ENCODE measurements at places on chromosomes 5 and 9. TPM values are rescaled to one million over a fixed set of nuclear protein-coding genes. Genes with fewer than 3 reads are reported as not detected.

- peak; percentile 82 for DNase-seq
Observed at GRCh38 chr5:129904667-129905472, 605 bp downstream of the CHSY3 start.

DNA sequence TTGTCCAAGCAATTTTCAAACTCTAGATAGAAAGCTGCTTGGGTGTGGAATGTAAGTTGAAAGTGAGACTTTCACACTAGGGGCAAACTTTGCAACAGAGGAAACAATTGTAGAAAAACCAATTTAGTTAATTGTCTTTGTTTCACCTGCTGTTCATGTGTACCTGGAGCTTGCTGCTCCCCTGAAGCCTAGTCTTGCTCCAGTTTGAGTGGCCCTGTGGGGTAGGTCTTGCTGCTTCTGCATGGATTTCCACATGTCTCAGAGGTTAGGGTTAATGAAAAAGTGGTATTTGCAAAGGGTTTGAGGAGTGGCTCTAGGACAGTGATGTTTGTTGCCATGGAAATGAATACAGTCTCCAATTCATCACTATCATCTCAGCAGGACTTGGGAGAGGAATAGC lies 182.2 kb downstream of the FSTL4 start:
- no peak for DNase-seq

DNA sequence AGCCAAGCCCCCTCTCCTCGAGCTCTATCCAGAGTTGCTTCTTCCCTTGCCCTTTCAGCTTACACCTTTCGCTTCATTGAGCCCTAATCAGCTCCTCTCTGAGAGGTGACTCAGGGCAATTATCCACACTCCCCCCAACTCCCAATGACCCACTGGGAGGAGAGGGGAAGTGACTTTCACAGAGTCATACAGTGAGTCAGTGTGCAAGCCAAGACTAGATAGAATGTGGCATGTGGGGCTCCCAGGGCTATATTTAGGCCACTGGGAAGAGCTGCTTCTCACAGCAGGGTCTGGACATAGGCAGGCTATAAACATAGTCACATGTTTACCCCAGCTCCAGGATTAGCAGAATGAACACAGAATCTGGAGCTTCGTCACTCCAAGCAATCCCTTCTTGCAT lies 57.4 kb downstream of the NRG2 start:
- no peak for DNase-seq

Gene TAF11L10
- not detected for polyA plus RNA-seq

- no peak for DNase-seq
Observed at GRCh38 chr5:124194282-124194681, 552.2 kb downstream of the ZNF608 start.

DNA sequence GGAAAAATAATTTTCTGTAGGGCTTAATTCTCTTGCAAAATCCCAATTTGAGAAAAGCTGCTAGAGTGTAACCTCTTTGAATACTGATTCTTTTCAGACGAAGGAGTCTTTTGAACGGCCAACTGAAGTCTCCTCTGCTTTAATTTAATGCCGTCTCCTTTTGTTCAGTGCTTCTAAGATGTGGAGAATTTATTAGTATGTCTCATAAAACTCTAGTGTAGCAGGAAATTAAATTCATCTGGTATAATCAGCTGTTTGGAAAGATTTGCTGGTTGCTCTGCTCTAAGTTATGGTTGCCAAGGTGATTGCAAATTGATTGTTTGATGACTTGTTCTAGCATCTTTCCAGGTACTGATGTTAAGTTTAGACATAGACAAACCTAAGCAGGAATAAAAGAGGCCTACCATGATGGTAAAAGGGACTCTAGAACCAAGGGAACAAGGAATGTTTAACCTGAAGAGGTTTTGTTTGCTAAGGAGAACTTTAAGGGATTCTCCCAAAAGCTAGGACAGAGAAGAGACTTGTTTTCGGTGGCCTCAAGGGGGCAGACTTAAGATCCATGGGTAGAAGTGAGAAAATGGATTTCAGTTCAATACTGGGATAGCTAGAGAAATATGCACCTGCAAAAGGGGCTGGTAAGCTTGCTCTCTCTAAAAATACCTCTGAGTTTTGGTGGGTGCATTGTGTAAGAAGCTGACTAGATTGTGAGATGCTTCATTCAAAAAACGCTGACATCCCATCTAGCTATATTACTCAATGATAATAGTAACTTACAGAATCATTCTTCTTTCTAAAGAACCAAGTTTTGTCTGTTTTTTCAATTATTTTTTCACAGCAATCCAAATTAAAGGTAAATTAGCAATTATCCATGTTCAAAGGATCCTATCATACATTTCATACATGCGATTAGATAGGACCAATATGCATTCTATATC lies 5.7 kb upstream of the ADRB2 start:
- DNase-seq, result no peak

Gene TRAF1
- 3.6 TPM for polyA plus RNA-seq

DNA sequence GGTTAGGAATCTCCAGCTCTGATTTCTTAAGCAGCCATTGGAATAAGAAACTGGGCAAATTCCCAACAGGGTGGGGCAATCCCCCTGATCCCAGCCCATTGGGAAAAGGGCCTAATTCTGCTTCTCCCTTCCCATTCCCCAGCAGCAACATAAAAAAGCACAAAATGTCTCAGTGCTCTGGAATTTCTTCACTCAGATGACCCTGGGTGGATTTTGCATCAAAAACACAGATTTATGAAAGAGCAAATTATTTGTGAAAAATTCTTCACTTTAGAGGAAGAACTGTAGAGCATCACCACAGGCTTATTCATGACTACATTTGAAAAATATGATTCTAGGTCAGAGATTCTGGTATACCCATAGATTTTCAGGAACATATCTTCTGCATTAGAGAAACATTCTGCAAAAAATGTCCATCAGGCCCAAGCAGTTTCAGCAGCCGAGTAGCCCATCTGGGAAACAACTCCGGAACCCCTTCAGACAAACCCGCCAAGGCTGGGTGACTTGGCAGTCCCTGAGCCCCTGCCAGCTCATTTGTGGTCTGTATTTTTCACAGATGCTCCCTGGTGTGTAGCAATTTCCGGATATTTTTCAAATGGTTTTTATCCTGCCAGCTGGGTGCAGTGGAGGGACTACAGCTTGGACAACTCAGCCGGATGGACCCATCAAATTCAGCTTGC lies 102.1 kb upstream of the RANBP3L start:
- no peak for DNase-seq

GRCh38 chr9:92180669-92181181 lies 65.5 kb upstream of the SPTLC1 start:
- peak; percentile 59 for DNase-seq

GRCh38 chr5:174997688-174998087 lies 273.3 kb downstream of the MSX2 start:
- DNase-seq, result no peak

DNA sequence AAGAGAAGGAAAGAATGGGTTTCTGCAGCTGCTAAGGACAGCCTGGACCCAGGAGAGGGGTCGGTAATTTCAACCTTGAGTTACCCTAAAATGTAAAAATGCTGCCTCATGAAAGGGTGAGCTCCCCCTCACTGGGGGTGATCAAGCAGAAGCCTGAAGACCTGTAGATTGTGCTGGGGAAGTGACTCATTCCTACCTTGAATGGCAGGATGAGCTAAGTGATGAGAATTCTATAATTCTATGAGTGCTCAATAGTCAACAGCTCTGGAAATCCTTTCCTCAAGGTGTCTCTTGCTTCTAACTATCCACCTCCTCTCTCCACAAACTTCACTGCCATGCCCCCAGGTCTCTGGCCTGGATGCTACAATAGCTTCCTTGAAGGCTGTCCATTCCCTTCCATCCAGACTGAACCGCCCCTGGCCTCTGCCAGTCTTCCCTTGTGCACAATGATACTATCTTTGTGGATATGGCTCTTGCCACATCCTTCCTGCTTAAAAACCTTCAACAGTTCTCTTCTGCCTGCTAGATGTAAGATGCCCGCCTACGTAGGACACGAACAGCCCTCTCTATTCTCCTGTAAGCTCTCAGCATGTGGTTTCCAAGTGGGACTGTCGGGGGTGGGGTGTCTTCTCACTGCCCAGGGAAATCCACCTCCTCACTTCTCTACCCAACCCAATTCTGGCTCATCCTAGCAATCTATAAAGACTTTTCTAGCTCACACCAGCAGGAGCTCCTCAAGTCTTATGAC lies 50.6 kb downstream of the PTPN3 start:
- no peak for DNase-seq

DNA sequence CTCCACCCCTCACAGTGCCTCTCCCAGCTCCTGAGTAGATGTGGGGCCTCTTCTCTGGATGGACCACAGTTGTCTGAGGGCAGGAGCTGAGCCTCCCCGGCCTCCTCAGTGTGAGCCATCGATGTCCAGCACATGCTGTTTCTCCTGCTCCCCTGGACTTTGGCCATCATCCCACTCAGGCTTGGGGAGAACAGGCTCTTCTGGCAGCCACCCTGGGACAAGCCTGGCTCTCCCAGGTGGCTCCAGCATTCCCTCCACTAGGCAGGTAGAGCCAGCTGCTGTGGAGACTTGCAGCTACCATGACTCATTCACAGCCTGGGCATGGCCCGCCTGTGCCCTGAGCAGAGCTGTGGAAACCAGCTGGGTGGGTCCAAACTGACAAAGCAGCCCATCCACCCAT lies 77.0 kb downstream of the CSNK1A1 start:
- DNase-seq, result no peak

DNA sequence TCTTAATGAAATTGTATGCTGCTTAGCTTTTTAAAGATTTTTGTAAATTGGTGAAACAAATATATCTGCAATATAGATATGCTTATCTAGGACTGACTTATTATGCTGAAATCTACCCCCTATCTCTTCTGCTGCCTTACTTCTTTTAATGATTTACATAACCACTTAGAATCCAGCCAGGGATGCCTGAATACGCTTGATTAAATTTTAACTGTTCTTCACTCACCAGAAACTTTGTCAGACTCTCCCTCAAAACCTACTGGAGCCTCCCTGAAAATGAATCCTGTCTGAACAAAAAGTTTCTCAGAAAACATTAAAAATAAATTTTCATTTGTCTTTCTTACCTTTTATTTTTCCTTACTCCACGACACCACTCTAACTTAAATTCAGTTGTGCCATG lies 111.7 kb downstream of the ST8SIA4 start:
- no peak for DNase-seq

DNA sequence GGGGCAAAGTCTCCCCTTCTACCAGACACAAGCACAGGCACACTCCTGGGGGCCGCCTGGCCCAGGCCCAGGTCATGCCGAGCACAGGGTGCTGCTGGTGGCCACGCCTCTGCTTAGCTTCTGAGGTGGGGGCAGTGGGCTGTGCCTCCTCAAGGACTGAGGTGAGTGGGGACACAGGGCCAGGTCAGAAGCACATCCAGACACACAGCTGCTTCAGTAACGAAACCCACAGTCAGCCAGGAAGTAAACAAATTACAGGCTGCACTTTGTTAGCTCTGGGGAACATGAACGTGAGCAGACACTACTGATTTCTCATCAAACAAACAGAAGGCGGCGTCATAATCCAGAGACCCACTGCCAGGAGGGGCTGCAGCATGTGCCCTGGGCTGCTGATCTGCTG lies 192.4 kb downstream of the HSPA4 start:
- DNase-seq, result no peak

- DNase-seq, result no peak
Observed at GRCh38 chr5:3122216-3122615, 370.7 kb upstream of the IRX2 start.

- DNase-seq, result peak; percentile 75
Observed at GRCh38 chr5:135332519-135333150, 66.4 kb downstream of the MACROH2A1 start.

DNA sequence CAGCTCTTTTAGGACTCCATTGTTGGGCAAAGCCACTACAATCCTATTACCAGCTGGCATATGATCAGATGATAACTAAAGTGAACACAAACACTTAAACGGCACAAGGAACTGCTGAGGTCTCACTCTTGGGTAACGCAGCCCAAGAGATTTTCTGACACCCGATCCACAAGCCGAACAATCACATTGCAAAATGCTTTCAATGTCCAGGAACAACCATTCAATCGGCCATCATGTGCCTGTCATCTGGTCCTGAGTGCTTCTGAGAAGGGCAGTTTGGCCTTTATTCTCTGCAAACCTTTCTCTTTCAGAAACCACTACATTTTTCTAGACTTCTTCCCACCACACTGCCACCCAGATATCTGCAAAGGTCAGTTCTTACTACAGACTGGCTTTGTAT lies 283.1 kb downstream of the GLIS3 start:
- DNase-seq, result no peak

Gene FGF10
- 6.4 TPM for polyA plus RNA-seq

Gene CTXN3
- 1.2 TPM for polyA plus RNA-seq

DNA sequence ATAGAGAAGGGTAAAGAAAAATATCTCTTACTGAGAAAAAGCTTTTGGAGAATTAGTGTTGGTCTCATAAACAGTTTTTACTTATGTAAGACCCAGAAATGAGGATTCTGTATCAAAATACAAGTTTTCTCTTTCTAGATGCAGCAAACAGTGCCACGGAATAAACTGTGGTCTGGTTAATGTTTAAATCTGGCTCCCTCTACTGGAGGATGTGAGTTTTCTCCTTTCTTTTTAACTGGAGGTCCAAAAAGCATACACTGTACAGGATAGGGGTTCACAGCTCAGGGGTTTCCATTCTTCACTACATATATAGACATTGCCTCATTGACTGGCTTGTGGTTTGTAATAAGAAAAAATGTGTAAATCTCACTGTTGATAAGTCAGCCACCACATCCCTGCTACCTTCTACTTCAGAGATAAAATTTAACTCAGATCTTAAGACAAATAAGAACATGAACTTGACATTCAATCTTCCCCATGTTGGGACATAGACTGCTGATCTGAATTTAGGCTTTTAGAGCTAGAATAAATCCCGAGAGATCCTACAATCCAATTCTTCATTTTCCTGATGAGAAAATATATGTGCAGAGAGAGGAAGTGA lies 98.9 kb downstream of the CFAP95 start:
- DNase-seq, result peak; percentile 63

GRCh38 chr5:173583346-173583745 lies 33.1 kb downstream of the BOD1 start:
- DNase-seq, result peak; percentile 73

- DNase-seq, result peak; percentile 73
Observed at GRCh38 chr5:16936150-16936988, at the start of gene MYO10. Gene MYO10, minus strand, starts transcription at chr5:16936288. Its CDS starts 480 bp downstream, at chr5:16935808.

Gene IFNA13
- not detected for polyA plus RNA-seq

DNA sequence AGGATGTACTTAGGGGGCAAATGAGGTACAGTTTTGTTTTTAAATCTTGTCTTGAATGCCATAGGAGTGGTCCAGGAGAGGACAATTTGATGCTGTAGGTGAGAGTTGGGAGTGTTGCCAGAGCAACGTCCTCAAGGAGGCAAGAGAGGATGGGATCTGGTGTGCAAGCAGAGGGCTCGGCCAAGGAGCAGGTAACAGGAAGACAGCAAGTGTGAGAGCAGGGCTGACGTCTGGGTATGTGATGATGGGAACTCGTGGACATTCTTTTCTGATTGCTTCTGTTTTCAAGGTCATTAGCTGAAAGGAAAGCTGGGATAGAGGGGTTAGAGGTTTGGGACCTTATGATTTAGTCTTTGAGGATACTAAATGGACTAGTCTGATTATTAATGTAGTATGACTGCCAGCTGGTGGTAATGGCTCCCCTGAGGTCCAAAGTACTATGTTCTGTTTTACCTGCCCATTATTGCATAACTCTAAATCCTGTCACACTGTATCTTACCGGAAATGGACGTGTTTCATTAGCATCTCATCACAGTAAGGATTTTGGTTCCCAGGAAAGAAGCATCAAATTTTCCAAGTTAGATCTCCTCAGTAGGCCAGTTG lies 15.4 kb downstream of the GNPDA1 start:
- DNase-seq, result no peak

Gene GCNT1
- polyA plus RNA-seq, result 3.3 TPM
